ENCODE measurements at places on chromosomes 5 and 9.

DNA sequence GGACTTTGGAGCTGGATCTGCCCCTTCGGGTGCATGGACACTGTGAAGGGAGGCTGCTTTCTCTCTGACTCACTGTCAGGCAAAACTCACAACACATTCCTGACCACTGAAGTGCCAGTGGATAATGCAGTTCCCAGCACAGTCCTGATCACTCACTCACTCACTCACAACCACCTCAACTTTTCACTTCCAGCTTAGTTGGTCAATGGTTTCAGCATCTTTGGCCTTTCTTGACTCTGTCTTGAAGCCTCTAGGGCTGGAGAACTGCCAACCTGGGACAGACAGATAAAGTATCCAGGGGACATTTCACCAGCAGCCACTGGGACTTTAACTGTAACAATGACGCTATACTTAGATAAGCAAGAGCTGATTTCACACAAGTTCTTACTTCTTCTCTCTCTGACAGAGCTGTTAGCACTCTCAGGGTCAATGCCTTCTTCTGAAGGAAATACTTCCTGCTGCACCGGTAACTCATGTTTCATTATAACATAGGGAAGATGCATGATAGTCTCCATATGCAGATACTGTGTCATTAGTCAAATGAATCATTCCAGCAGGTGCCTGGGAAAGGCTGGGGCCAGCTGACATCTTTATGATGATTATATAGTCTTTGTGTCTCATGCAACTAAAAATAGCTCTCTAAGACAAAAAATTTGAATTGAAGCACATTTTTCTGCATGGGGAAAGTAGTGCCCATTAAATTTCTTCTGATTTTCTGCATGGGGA, 499.0 kb downstream of the SEMA5A start:
- DNase-seq: no peak

GRCh38 chr5:143201589-143201988, 201.9 kb downstream of the NR3C1 start:
- DNase-seq: no peak

DNA sequence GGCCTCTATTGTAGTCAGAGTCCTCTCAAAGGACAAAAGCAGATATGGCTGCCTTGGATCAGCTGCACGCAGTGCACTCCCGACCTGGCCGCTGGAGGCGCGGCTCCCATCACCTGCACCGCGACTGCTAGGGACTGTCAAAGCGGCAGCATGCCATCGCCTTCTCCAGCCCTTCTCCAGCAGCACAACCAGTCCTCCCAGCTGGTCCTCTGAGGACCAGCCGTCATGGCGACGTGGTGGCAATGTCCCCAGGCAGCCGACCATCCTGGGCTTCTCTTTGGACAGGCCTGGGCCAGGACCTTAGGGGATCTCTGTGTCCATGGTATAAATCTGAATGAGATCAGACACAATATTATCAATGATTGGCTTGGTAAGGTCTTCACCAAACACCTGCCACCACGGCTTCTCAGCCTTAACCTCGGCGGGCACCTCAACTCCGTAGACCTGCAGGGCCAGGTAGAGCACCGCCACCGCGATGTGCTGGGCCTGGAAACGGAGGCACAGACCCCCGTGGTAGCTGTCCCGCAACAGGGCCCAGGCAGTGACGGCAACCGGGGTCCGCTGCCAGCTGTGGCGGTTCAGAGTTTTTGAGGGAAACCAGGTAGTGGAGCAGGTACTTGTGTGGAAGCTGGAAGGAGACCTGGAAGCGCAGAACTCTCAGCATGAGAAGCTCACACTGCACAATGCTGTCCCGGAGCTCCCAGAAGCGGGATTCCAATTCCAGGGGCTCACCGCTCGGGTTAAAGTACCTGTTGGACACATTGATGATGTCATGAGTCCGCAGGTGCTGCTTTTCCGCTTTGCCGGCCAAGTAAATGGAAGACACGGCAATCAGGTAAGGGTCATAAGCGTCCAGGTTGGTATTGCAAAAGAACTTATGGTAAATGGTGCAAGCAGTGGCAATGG, 8.5 kb downstream of the DUSP1 start:
- no peak for DNase-seq

DNA sequence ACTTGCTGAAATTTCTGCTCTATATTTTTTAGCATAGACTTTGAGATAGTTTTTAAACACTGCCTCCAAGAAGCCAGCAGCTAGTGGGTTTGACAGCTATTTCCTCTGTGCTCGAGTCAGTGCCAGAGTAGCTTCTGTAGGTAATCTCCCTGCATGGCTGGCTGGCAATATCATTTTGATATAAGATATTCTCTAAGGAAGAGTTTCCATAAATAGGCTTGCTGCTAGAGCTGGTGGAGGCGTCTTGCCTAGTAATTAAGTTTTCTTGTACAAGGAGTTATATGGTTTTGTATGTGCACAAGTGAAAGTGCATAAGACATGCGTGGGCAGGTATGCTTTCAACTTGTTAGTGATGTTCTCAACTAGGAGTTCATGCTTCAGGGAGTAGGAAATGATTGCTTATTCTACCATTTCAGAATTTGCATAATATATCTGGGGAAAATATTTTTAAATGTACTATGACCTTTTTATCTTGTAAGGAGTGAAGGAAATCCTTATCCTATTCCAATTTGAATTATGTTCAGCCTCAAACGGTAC, 74.1 kb upstream of the CCL21 start:
- DNase-seq: no peak

DNA sequence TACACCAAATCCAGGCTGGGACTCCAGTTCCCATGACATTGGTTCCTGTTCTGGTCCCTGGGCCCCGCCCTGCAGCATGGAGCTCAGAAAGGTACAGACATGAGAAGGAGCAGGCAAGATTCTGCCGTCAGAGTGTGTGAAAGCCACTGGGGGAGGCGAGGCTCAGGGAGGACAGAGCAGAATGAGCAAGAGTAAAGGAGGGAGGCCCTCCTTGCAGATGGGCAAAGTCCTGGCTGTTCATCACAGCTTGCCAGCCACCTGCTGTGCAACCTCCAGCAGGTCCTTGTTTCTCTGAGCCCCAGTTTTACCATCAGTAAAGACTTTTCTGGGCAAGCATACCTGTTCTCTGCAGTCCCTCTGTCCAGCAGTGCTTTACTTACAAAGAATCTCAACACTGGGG, 73.3 kb downstream of the HRH2 start:
- no peak for DNase-seq

- DNase-seq: no peak
Observed at GRCh38 chr5:159669559-159669958, 246.7 kb upstream of the ADRA1B start.

- DNase-seq: no peak
Observed at GRCh38 chr5:95283761-95284571, 928 bp downstream of the MCTP1 start.

- no peak for DNase-seq
Observed at GRCh38 chr5:90830058-90830457, 271.5 kb downstream of the ADGRV1 start.

DNA sequence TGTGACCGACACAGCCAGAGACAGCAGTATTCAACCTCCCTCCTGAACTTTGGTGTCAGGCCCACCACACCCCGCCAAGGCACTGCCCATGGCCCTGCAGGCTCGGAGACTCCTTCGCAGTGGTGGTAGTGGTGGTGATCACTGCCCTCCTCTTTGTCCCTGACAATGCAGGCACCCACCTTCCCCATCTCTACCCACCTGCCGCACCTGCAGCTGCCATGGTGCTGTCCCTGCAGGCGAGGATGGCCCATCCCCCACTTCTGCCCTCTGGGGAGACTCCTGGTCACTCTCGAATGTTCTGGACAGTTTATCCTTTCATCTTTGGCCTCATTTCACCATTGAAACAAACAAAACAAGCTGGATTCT, 4.4 kb upstream of the IL4 start:
- DNase-seq: no peak

- DNase-seq: no peak
Observed at GRCh38 chr5:105849701-105850100, 1821.0 kb downstream of the EFNA5 start.
